ENCODE measurements at places on chromosomes 5 and 9.

DNA sequence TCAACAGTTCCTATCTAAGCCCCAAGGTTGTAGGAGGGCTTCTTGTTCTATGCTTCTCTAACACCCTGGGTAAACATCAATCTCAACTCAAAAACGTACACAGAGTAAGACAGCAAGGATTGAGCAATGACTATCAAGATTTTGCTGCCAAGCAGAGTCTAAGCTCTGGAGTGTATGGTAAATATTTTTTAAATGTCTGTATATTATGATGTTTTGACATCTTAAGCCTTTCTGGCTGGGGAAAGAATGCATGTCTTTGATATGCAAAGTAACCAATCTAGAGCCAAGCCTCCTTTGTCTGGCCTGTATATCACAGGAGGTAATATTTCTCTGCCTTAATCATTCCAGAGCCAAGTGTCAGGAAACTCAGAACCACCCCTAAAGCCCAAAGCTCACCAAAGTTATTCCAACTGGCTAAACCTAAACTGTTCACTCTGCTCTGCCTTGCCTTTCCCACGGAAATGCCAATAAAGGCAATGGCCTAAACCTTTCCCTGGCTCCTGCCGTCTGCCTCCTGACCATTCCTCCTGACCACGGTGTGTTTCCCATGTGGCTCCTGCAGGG, 45.2 kb downstream of the YIPF5 start:
- no peak for DNase-seq

DNA sequence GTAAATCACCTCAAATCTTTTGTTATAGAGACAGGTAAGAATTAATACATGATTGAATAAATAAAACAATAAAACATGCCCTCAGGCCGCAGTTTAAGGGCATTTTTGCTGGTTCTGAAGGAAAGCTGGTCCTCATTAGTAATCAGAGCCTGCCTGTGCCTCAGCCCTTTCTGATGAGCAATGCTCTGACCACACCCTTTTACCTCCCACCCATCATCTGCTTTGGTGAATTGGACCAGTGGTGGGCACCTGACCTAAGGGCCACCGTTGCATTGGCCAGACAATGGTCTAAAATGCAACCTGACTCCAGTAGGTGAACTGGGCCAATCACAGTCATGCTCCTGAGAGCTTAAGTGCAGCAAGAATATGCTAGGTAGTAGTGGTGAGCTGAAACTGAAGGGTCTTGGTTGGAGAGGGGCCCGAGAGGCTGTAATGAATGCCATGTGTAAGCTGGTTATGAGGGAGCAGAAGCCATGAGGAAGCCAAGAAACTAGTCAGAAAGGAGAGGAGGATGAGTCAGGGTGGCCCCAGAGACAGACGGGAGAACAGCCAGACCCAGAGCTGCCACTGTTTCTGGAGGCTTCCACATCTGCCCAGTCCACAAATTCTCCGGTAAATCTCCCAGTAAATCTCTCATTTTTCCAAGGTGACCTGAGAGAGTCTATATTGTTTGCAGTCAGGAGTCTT, 45.5 kb upstream of the ZSWIM6 start:
- DNase-seq, result no peak

- DNase-seq, result no peak
Measured at GRCh38 chr9:29798599-29798998, 2225.3 kb upstream of the C9orf72 start.

GRCh38 chr9:27478322-27478721, 45.8 kb upstream of the IFNK start:
- DNase-seq, result no peak

DNA sequence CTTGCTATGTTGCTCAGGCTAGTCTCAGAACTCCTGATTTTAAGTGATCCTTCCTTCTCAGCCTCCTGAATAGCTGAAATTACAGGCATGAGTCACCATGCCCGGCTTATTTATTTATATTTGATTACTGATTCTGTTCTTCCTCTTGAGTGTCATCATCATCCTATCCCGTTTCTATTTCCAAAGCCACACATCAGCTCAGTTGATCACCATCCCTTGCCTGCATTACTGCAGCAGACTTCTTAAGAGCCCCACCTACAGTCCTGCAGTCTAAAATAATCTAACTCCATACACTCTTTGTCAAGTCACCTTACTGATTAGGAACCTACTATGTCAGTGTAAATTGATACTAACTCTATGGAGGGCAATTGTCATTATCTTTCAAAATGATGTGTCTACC, 138.9 kb upstream of the RAI14 start:
- no peak for DNase-seq

GRCh38 chr9:97900103-97900737, 22.1 kb downstream of the TRMO start:
- DNase-seq, result no peak

- DNase-seq, result no peak
Measured at GRCh38 chr9:2839040-2839439, 4.9 kb downstream of the PUM3 start.

GRCh38 chr9:110083866-110084265, 124.1 kb downstream of the C9orf152 start:
- DNase-seq, result no peak

- DNase-seq, result no peak
Measured at GRCh38 chr5:2205596-2206226, 323.0 kb upstream of the IRX4 start.

- DNase-seq, result no peak
Measured at GRCh38 chr5:109290231-109290630, 119.5 kb downstream of the PJA2 start.

DNA sequence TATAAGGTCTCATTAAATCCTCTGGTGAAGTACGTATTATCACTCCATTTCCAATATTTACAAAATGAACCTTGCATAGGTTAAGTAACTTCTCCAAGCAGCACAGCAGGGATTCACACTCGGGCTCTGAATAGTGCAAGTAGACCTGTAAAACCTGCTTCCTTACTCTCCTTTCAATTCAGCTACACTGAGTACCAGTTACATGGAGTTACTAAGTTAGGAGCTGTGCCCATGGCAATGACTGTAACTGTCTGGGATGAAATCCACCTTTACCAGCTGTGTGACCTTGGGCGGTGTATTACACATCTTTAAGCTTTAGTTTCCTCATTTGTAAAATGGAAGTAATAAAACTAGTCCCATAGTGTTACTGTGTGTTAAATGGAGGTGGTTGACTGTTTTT, 15.9 kb upstream of the MOB3B start:
- DNase-seq, result no peak

DNA sequence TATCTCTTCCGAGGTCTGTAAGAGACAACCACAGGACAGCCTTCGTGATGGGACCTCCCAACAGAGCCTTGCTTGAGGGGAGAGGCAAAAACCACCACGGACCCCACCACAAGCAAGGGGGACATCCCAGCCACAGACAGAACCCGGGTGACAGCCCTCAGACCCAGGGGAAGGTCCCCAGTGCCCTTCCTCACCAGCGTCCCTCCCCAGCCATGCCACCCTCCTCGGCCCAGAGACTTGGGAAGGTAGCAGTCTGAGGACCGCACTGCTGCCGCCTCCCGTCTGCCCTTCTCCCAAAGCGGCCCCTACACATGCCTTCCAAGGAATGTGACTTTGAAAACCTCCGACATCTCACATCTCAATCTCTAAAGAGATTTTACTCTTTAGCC, 13.4 kb downstream of the IPPK start:
- DNase-seq, result no peak

- DNase-seq, result no peak
Measured at GRCh38 chr9:17928228-17928627, 349.4 kb downstream of the SH3GL2 start.

DNA sequence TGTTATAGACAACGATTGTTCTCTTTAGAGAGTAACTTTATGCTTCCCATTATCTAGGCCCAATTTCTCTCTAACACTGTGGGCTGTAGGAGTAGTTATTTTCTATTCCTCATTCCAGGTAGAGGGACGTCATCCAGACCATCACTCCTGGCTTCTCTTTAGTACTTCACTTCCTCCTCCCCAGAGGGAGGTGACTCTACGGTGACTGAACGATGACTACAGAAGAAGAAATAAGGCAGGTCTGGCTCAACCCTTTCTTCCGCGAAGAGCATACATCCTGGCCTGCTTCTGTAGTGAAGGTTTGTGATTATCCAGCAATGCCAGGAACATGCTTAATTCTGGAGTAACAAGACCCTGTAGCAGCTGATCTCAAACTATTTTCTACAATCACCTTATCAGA, 50.8 kb downstream of the HMGCR start:
- DNase-seq, result no peak

DNA sequence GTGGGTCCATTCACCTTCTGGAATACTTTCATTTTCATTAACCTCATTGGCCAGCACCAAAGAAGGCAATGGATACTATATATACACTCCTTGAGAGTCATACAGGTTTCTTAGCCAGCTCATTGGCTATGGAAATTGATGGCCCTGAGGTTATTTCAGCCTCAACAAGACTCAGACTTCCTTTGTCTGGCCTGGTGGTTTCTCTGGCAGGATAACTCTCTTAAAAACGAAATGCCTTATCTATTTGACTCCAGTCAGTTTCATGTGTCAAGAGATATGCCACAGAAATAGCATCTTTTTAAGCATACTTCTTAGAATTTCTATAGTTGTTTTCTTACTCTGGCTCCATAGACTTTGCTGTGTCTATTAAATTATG, 28.9 kb downstream of the CDH9 start:
- no peak for DNase-seq

DNA sequence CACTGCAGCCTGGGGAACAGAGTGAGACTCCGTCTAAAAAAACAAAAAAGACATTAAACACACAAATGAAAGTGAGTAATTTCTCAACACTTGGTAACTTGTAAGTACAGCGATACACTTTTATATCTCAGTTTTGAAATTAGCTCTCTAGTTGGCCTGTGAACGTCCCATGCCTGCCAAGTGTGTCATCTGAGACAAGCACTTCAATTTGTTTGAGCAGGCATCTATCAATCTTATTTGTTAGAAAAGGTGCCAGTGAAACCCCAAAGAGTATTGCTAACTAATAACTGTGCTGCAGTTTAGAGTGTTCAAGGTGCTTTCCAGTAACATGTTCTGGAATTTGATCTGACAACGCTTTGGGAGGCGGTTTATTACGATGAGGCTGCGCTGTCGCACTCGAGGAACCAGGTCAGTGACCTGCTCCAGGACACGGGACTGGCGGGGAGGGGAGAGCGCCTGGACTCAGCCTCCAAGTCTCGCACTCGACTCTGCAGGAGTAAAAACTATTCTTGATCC, 1.1 kb upstream of the SPIN1 start:
- DNase-seq, result no peak

- peak; percentile 3 for DNase-seq
Measured at GRCh38 chr5:6633469-6634245, 417 bp downstream of the SRD5A1 start.

GRCh38 chr9:74333384-74334032, 163.6 kb upstream of the RORB start:
- no peak for DNase-seq

GRCh38 chr5:96565582-96566265, 96.5 kb upstream of the CAST start:
- no peak for DNase-seq

- no peak for DNase-seq
Measured at GRCh38 chr5:1128977-1129710, 17.3 kb upstream of the SLC12A7 start.

DNA sequence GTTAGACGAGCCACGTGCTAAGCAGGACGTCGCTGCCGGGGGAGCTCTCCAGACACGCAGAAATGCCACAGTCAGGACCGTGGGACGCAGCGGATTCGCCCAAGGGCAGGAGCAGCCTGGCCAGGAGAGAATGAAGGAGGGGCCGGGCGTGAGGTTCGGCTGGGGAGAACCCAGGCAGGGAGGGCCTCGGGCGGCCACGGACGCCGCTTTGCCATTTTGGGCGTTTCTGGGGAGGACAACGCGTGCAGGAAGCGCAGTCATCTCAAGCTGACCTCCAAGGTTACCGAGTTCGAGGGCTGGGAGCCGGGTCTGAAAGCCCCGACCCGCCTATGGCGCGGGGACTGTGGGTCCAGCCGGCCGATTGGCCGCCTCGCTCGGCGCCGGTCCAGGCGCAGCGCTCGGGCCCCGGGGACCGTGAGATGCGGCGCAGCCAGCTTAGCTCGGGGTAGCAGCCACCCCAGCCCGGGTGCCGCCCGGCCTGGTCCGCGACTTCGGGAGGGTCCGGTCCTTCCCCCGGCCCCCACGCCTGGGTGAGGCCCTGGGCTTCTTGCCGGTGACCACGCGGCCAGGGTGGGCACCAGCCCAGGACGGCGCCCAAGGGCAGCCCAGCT, 760 bp upstream of the MAN1B1 start:
- no peak for DNase-seq

GRCh38 chr5:77157732-77158532, 52.5 kb upstream of the PDE8B start:
- no peak for DNase-seq

GRCh38 chr5:91103353-91104061, 279.6 kb downstream of the ARRDC3 start:
- DNase-seq, result no peak

- DNase-seq, result no peak
Measured at GRCh38 chr5:63697811-63698210, 264.4 kb downstream of the HTR1A start.

GRCh38 chr5:135076051-135076491, 42.0 kb upstream of the PITX1 start:
- no peak for DNase-seq

- no peak for DNase-seq
Measured at GRCh38 chr5:68467794-68468193, 252.2 kb downstream of the PIK3R1 start.

DNA sequence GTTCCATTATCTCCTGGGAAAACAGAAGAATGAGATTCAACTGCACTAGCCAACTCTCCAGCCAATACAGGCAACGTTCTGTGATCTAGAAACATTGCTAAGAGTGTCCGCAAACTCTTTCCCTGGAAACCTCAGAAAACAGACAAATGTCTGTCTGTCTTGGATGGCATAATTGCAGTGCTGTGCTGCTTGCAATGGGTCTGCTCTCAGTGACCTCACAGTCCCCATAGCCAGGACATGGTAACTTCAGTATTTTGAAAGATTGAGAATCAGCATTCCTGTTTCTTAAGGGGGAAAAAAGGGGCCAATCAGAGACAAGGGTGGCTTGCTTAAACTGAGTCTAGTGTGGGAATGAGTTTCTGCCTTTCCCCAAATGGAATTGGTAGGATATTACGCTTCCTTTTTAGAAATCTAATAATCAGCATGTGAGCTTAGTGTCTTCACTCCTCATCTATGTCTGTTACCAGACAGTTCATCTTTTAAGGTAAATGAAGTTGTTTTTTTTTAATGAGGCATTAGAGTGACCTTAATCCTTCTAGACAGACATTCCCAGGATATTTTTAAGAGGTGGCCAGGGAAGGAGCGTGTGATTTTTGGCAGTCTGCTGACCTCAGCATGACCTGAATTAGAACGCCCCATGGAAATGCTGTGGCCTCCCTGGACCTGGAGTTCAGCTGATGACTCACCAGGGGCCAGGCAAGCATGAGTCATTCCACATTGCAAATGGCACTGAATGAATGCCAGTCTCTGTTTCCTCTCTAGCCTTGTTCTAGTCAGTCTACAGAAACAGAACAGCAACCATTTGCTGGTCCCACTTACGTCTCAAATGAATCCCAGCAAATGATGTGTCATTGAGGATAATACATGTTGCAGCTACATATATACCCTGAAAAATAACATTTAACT, 210.2 kb upstream of the ACTBL2 start:
- DNase-seq, result peak; percentile 5
